Stimulated activated CD8-positive, alpha-beta memory T cell treated with anti-CD3 and anti-CD28 coated beads, Interleukin-4, amount 100 ng/mL, for 24 hours (primary cell): ENCODE measurements at places on chromosomes 4 and X.

GRCh38 chr4:74098427-74098994 lies 484 bp downstream of the CXCL2 start:
- DNase-seq: no peak

GRCh38 chr4:104500442-104500841 lies 5.7 kb upstream of the CXXC4 start:
- DNase-seq: no peak

DNA sequence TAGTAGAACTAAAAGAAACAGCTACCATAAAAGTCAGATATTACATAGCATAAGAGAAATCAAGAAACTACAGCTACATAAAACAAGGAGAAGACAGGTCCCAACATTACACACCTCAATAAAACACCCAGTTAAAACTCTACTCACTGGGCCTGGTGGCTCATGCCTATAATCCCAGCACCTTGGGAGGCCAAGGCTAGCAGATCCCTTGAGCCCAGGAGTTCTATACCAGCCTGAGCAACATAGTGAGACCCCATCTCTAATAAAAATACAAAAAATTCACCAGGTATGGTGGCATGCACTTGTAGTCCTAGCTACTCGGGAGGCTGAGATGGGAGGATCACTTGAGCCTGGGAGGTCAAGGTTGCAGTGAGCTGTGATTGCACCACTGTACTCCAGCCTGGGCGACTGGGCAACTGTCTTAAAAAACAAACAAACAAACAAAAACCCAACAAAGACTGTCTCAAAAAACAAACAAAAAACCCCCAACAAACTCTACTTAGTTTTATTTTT lies 15.2 kb upstream of the TXLNG start:
- no peak for DNase-seq

DNA sequence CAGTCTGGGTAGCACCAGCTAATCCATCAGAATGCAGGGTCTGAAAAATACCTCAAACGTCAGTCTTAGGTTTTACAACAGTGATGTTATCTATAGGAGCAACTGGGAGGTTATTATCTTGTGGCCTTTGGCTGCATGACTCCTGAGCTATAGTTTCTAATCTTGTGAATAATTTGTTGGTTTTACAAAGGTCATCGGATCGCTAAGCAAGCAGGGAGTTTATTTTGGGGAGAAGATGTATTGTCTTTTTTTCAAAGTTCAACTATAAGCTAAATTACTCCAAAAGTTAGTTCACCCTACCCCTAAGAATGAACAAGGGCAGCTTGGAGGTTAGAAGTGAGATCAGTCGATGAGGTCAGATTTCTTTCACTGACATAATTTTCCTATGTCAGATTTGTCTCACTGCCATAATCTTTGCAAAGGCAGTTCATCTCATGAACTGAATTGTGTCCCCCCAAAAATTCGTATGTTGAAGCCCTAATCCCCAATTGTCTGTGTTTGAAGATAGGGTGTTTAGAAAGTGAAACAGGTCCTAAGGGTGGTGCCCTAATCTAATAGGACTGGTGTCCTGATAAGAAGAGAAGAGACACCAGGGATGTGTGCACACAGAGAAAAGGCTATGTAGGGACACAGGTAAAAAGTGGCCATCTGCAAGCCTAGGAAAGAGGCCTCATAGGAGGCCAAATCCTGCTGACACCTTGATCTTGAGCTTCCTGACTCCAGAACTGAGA lies 175.8 kb upstream of the GALNT7 start:
- no peak for DNase-seq

GRCh38 chr4:140109737-140110136 lies 44.2 kb downstream of the MAML3 start:
- no peak for DNase-seq
